ENCODE measurements at places on chromosomes 12 and 14.

- H3K4me3 ChIP-seq = no peak overlapping the region
- H3K36me3 ChIP-seq = no peaks in the 10 kb centered on the region
- no peak overlapping the region for H3K27ac ChIP-seq
- DNase-seq = no peak
Observed at GRCh38 chr14:88669346-88669745, 106.5 kb downstream of the ZC3H14 start.

DNA sequence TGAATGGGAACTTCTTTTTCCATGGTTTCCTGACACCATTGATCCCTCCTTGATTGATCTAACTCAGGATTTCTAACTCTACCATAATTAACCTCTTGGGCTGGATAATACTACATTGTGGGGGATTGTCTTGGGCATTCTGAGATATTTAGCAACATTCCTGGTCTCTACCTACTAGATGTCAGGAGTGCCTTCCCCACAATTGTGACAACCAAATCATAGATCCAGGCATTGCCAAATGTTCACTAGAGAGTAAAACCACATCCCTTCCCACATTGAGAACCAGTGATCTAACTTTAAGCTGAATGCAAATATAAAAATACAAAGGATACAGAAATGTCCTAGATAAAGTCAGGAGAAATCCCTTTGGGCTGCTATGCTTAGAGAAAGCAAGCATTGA, 36.9 kb upstream of the CCDC198 start:
- no peak overlapping the region for H3K27ac ChIP-seq
- no peak overlapping the region for H3K4me3 ChIP-seq
- H3K27me3 ChIP-seq = no peaks in the 10 kb centered on the region

DNA sequence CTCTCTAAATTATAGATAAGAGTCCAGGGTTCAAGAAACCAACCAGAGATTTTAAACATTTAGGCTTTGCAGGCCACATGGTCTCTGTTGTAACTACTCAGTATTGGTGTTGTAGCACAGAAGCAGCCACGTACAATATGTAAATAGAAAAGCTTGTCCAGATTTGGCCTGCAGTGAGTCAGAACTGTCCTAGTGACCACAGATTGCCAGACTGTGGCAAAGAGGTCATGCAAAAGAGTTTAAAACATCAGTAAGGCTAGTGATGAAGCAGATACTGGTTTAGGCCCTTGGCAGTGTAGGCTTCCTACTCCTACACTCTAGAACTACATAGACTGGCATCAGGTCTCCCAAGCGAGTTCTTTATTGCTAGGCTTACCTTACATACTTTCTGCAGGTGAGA, 117.6 kb upstream of the GARIN6 start:
- DNase-seq = no peak
- no peak overlapping the region for H3K4me3 ChIP-seq
- H3K4me1 ChIP-seq = no peaks in the 10 kb centered on the region
- H3K27me3 ChIP-seq = no peaks in the 10 kb centered on the region
- H3K27ac ChIP-seq = no peak overlapping the region

GRCh38 chr12:52878507-52879393, 26.1 kb downstream of the KRT8 start:
- H3K27ac ChIP-seq = no peak overlapping the region
- H3K36me3 ChIP-seq = no peaks in the 10 kb centered on the region
- no peaks in the 10 kb centered on the region for H3K4me1 ChIP-seq
- H3K4me3 ChIP-seq = no peak overlapping the region
- DNase-seq = no peak

- peaks cover 12% of the 10 kb centered on the region for H3K4me1 ChIP-seq
- H3K36me3 ChIP-seq = no peaks in the 10 kb centered on the region
- no peak overlapping the region for H3K4me3 ChIP-seq
- H3K27me3 ChIP-seq = no peaks in the 10 kb centered on the region
- H3K27ac ChIP-seq = no peak overlapping the region
Observed at GRCh38 chr14:69716478-69717187, 50.3 kb upstream of the SRSF5 start.

GRCh38 chr14:91831337-91831736, 36.0 kb downstream of the TC2N start:
- H3K27me3 ChIP-seq = no peaks in the 10 kb centered on the region
- no peak overlapping the region for H3K4me3 ChIP-seq
- H3K27ac ChIP-seq = no peak overlapping the region
- no peak for DNase-seq

DNA sequence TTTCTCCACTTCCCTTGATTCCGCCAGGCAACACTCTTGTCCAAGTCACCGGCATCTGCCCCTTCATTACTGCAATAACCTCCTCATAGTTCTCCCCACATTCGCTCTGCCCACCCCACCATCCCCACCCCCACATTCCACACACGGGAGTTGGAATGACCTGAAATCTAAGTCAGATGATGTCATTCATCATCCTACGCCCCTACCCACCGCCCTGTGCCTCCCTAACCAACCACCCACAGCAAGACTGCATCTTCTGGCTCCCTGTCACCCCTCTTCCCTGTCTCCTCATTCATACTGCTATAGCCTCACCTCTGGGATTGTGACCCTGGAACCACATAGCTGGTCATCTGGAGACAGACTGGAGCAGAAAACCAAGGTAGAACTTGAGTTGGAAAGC, 7.9 kb upstream of the PWP1 start:
- H3K27me3 ChIP-seq = no peaks in the 10 kb centered on the region
- no peaks in the 10 kb centered on the region for H3K36me3 ChIP-seq
- H3K27ac ChIP-seq = no peak overlapping the region
- H3K4me3 ChIP-seq = no peak overlapping the region
- no peak for DNase-seq

GRCh38 chr14:80996049-80996901, 40.9 kb downstream of the TSHR start:
- DNase-seq = peak; percentile 36
- H3K27ac ChIP-seq = no peak overlapping the region
- no peaks in the 10 kb centered on the region for H3K36me3 ChIP-seq
- H3K4me3 ChIP-seq = no peak overlapping the region
- no peaks in the 10 kb centered on the region for H3K27me3 ChIP-seq

DNA sequence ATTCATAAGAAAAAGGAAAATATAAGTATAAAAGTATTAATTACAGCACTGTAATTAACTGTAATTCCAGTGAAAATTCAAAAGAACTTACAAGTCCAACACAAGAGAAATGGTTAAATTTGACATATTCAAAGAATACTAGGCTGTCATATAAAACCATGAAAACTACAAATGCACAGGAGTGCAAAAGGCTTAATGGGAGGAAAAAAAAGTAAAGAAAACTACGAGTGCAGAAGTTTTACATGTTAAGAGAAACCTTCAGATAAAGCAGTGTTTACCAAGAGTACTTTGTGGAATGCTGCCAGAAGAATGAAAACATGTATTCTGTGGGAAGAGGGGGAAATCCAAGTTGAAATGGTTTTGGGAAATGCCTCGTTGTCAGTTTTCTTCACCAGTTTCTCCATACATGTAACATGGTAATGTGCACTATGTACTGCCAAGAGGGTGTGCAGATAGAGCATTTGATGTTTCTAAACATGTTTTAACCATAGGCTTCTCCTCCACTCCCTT, 9.1 kb downstream of the HEATR5A start:
- no peaks in the 10 kb centered on the region for H3K27me3 ChIP-seq
- H3K4me3 ChIP-seq = no peak overlapping the region
- no peak overlapping the region for H3K27ac ChIP-seq
- DNase-seq = no peak
- H3K4me1 ChIP-seq = no peaks in the 10 kb centered on the region
- H3K36me3 ChIP-seq = no peaks in the 10 kb centered on the region

GRCh38 chr12:50690925-50691324, 73.0 kb upstream of the ATF1 start:
- no peak overlapping the region for H3K27ac ChIP-seq
- DNase-seq = no peak
- no peaks in the 10 kb centered on the region for H3K27me3 ChIP-seq
- H3K4me1 ChIP-seq = no peaks in the 10 kb centered on the region
- H3K36me3 ChIP-seq = peaks cover 2% of the 10 kb centered on the region

DNA sequence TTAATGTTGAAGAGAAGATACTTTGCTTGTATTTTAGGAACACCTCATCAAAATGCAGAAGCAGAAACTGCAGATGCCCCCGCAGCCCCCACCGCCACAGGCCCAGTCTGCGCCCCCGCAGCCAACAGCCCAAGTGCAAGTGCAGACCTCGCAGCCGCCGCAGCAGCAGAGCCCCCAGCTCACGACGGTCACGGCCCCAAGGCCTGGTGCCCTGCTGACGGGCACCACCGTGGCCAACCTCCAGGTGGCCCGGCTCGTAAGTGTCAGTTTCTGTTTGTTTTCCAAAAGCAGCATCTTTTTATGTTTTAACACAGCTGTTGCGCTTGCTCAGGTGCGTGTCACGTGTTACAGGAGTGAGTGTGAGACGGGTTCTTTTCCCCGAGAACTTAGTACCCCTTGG, 79.5 kb downstream of the DDX51 start:
- peaks cover 13% of the 10 kb centered on the region for H3K36me3 ChIP-seq
- no peaks in the 10 kb centered on the region for H3K4me1 ChIP-seq
- no peak for DNase-seq
- H3K4me3 ChIP-seq = no peak overlapping the region
- H3K27me3 ChIP-seq = no peaks in the 10 kb centered on the region

- peak; percentile 94 for DNase-seq
- H3K27ac ChIP-seq = no peak overlapping the region
- peaks cover 6% of the 10 kb centered on the region for H3K4me1 ChIP-seq
- peaks cover 8% of the 10 kb centered on the region for H3K27me3 ChIP-seq
- no peak overlapping the region for H3K4me3 ChIP-seq
Observed at GRCh38 chr14:41609704-41610183, 3.1 kb downstream of the LRFN5 start.

- H3K4me1 ChIP-seq = no peaks in the 10 kb centered on the region
- no peaks in the 10 kb centered on the region for H3K36me3 ChIP-seq
- H3K27me3 ChIP-seq = no peaks in the 10 kb centered on the region
- DNase-seq = no peak
- H3K27ac ChIP-seq = no peak overlapping the region
Observed at GRCh38 chr12:97944576-97944975, 482.0 kb downstream of the RMST start.

DNA sequence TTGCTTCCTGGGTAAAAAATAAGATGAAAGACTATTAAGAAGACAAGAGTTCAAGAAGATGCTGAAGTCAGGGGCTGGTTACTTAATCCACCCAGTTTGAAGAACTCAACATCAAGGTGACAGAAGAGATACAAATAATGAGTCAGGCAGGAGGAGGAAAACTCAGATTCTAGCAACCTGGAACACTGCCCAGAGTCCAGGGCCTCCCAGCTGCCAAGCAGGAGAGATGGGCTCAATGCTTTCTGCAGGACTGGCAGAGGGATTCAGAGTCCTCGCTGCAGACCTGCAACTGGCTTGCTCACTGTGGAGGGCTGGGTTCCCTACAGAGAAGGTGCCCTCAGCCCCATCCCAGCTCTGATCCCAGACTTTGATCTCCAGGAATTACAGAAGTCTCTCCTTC, 28.6 kb upstream of the CEBPE start:
- peaks cover 2% of the 10 kb centered on the region for H3K36me3 ChIP-seq
- no peak for DNase-seq
- no peaks in the 10 kb centered on the region for H3K4me1 ChIP-seq
- no peak overlapping the region for H3K27ac ChIP-seq
- no peak overlapping the region for H3K4me3 ChIP-seq

- no peaks in the 10 kb centered on the region for H3K4me1 ChIP-seq
- H3K36me3 ChIP-seq = no peaks in the 10 kb centered on the region
- no peak overlapping the region for H3K27ac ChIP-seq
- H3K27me3 ChIP-seq = no peaks in the 10 kb centered on the region
- no peak overlapping the region for H3K4me3 ChIP-seq
- peak; percentile 62 for DNase-seq
Observed at GRCh38 chr14:24436355-24437019, 6.1 kb downstream of the SDR39U1 start.

GRCh38 chr14:28608851-28609828, 157.4 kb upstream of the FOXG1 start:
- no peak overlapping the region for H3K27ac ChIP-seq
- DNase-seq = peak; percentile 66
- no peaks in the 10 kb centered on the region for H3K27me3 ChIP-seq
- no peak overlapping the region for H3K4me3 ChIP-seq

GRCh38 chr14:69789118-69789640, 7.9 kb downstream of the SLC10A1 start:
- H3K36me3 ChIP-seq = no peaks in the 10 kb centered on the region
- H3K4me3 ChIP-seq = no peak overlapping the region
- DNase-seq = no peak
- no peaks in the 10 kb centered on the region for H3K4me1 ChIP-seq

DNA sequence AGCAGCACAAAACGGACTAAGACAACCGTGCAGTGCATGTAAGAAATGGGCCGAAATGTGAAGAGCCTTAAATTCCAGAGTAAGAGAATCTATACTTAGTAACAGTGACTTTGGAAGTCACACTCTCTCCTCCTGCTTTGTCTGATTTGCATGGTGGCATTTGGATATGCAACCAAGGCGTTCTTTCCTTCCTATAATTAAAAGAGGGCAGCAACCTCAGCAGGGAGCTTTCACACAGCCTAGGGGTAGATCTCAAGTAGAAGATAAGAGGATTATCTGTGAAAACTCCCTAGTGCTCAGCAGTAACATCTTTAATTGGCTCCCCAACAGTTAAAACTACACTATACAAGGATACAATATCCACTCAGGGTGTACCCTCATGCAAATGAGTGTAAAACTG, 16.5 kb downstream of the GMFB start:
- H3K4me3 ChIP-seq = no peak overlapping the region
- no peaks in the 10 kb centered on the region for H3K36me3 ChIP-seq
- peaks cover 16% of the 10 kb centered on the region for H3K4me1 ChIP-seq
- DNase-seq = peak; percentile 91
- no peaks in the 10 kb centered on the region for H3K27me3 ChIP-seq

DNA sequence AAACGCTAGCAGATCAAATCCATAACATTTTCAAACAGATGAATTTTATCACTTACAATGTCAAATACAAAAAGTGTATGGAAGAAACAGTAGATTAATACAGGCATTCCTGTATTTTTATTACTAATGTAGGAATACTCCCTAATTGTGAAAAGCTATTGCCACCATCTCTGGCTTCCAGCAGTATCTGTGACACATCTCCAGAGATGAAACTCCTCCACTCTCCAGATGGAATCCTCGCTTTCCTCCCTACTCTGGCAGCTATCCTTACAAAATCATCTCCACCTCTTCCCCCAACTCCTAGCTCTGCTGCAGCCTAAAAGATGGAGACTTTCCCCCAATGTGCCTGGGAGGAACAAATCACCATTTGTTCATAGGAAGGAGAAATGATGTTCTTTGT, 211.4 kb downstream of the SSPN start:
- no peaks in the 10 kb centered on the region for H3K36me3 ChIP-seq
- H3K4me1 ChIP-seq = no peaks in the 10 kb centered on the region
- H3K27me3 ChIP-seq = no peaks in the 10 kb centered on the region

DNA sequence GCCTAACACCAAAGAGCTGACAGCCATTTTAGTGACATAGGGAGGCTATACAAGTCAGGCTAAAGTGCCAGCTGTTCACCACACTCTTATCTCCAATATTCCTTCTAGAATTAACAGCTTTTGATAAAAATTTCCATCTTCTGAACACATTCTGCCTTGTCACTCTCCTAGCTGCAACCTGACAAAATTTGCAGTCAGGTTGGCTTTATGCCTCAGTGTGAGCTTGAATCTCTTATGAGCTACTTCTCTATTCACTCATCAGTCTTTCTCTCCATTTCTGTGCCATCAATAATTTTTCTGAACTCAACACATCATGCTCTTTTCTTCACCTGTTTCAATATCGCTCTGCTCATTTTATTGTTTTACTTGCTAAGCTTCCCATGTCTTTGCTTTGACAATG, 50.2 kb downstream of the TMTC1 start:
- no peaks in the 10 kb centered on the region for H3K4me1 ChIP-seq
- peaks cover 1% of the 10 kb centered on the region for H3K36me3 ChIP-seq
- no peak overlapping the region for H3K27ac ChIP-seq
- no peak overlapping the region for H3K4me3 ChIP-seq

Measured in mesendoderm (in vitro differentiated cells).